Hematopoietic multipotent progenitor cell (in vitro differentiated cells): ENCODE measurements at places on chromosomes 11 and 22.

DNA sequence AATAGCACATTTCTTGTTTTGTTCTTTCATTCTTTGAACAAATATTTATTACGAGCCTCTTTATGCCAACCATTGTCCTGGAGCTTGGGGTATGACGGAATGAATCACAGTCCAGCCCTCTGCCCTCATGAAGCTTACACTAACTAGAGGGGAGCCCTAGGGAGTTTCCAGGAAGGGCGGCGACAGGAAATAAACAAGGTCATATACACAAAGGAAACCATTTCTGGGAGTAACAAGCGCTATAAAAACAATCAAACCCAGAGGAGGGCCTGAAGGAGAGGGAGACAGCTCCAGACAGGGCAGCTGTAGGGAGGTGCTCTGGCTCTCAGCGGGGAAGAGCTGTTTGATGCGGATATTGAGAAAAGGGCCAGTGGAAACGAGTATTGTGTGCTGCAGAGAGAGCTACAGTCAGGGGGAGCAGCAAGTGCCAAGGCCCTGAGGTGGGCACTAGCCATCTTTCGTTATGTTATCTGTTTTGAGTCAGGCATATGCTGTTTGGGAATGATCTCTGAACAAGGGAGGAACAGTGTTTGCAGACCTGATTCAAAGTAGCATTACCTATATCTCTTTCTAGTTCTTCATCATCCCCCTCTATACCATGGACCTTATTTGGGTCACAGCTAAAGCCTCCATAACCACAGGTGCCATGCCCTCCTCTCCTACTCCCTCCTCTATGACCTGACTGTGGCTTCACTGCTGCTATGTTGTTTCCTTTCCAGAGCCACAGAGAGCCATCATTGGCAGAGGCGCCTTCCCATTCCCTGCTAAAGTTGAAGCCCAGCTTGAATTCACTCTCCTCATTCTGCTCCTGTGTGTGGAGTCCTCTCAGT is 15.3 kb upstream of the ZBTB16 start:
- no peak for DNase-seq

- no peak for DNase-seq
Observed at GRCh38 chr11:120067438-120068113, 70.3 kb downstream of the TRIM29 start.

DNA sequence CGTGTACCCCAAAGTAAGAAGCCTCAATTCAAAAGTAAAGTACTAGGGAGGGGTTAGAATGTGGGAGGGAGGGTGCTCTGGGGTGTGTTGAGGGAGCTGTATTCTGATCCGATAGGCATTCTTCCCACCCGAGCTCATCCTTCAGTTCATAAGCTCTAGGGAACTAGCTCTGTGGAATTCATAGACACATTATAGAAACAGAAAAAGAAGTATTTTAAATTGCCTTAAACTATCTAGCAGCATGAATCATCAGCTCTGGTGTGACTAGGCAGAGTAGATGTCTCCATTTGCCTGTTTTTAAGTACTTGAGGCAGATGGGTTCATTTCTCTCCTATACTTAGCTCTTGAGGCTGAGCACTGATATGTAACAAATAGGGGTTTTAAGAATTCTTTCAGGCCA is 7.3 kb upstream of the SGSM3 start:
- no peak for DNase-seq

DNA sequence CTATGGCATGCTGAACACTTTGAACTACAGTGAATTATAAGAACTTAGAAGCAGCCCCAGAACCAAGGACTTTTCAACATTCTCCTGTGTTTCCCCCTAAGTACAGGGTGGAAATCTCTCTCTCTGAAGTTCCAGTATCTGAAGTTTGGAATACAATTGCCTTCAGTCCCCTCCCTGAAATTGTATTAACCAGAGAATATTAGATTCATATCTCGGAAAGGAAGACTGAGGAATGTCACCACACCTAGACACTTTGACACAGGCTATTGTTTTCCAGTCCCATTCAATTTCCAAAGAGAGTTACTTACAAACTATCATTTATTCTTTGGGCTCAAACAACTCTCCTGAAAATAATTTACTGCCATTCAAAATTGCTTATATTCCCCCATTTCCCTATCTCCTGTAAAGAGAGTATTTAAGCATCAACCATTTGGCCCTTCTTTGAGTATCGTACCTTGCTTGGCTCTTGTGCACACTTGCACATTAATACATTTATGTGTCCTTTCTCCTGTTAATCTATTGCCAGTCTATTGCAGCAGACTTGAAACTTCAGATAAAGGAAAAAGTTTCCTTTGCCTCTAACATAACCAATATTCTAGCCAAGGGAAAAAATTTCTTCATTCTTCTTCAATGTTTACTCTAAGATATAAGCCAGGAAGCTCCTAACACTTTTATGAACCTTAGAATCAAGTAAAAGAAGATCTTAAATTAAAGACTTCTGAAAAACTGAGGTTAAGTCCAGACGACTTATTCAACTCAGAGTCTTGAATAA is 402.4 kb upstream of the DDI1 start:
- DNase-seq = no peak

DNA sequence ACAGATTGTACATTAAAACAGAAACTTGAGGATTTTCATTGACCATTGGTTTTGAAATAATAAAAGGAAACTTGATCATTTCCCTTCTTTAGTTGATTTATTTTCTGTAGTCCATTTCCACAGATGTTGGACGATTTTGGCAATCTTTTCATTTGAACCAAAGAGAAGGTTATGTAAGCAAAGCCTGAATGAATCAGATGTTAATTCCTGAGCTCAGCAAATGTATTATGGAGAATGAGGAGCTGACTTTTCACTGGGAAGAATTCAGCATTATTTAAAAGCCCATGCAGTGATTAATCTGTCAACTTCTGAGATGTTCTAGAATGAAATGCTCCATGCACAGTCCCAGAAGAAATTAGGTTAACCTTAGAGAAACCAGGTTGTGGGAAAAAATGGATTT is 29.0 kb downstream of the ELMOD1 start:
- no peak for DNase-seq

- DNase-seq = no peak
Observed at GRCh38 chr11:86047275-86047991, 21.5 kb downstream of the PICALM start.

- no peak for DNase-seq
Observed at GRCh38 chr11:17010851-17011420, 3.3 kb downstream of the PLEKHA7 start.

GRCh38 chr11:113974741-113975470 is at the start of gene HTR3A:
Gene HTR3A (plus strand): TSS chr11:113975108. CDS start chr11:113975326, 218 bp downstream.
- no peak for DNase-seq
